ENCODE measurements at places on chromosomes 12 and 14. TPM values are rescaled to one million over a fixed set of nuclear protein-coding genes. Genes with fewer than 3 reads are reported as not detected.

TMEM121 gene
- total RNA-seq: 0.85 TPM

OLR1 gene
- total RNA-seq: 0.15 TPM

SHMT2 gene
- total RNA-seq: 36.9 TPM

FOXA1 gene
- not detected for total RNA-seq

Data from T-helper 17 cell (primary cell).